ENCODE measurements at places on chromosomes 6 and 20.
A peak's percentile ranks its signal among the peaks of the same experiment; 100 is the strongest.

DNA sequence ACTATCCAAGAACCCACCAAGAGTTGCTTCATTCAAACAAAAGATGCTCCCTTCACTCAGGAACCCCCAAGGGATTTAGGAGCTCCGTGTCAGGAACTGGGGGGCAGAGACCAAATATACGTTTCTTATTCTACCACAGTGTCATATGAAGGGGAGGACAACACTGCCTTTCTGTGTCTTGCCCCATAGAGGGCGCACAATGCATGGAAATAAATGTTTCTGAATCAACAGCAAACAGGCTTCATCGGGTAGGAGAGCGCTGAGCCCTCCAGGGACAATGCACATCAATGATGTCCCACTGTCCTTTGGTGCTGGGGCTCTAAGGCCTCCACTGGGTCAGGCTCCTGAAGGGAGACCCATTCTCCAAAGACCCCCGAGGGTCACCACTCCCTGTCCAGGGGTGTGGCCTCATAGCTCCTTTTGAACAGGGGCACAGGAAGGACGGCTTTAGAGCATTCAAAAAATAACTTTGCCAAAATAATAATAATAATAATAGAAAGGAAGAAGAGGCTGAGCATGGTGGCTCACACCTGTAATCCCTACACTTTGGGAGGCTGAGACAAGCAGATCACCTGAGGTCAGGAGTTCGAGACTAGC lies 31.1 kb downstream of the PLG start:
- DNase-seq = peak; percentile 82

GRCh38 chr6:21070620-21071019 lies 522.9 kb upstream of the SOX4 start:
- DNase-seq = no peak

- peak; percentile 35 for DNase-seq
Measured at GRCh38 chr20:46438156-46438750, 31.8 kb upstream of the ELMO2 start.

DNA sequence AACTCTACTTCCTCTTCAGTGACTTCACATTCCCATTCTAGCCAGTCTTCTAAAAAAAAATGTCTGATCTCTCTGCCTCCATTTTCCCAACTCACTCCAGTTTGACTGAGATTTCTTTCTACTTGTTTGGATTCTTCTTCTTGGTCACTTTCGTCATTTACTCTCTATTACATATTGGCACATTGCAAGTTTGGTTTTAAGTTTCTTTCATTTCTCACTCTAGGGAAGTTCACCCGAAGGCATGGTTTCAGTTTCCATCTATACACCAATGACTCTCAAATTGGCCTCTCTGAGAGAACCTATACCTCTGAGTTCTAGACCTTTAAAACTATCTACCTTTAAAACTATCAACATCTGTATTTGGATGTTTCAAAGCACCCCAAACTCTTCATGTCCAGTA lies 51.3 kb downstream of the CD109 start:
- peak; percentile 66 for DNase-seq

DNA sequence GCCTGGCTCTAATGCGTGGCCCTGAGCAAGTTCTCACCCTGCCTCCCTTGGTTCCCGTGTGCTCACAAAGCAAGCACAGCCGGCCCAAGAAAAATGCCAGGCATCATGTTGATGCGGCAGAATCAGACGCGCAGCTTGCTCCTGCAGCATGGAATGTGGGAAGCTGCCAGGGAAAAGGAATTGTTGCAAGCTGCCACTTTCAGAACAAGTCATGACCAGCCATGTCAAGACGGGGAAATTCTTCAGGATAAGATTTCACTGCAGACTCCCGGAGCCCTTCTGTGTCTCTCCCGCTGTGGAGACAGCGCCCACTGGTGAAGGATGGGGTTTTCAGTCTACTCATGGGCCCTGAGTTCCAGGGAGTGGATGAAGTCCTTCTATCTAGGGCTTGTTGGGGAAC lies 4.6 kb downstream of the DACT2 start:
- DNase-seq = no peak

- DNase-seq = no peak
Measured at GRCh38 chr20:6070829-6071695, 17.2 kb upstream of the LRRN4 start.

- DNase-seq = no peak
Measured at GRCh38 chr20:44068316-44069201, 118.4 kb downstream of the JPH2 start.

DNA sequence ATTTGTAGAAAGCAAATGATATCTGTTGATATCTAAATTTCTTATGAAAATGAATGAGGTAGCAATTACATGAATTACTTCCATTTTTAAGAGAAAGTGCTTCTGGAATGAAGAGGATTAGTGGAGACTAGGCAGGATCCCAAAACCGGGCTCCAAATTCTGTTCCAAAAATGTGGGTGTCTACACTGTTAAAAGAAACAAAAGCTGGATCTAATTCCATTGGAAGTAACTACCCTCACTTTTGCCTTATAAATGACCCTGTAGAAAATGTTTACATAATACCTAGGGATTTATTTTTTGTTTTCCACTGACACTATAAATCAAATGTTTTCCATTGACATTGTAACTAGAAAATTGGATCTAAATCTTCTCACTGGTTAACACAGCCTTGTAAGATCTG lies 454.9 kb upstream of the JARID2 start:
- DNase-seq = no peak

DNA sequence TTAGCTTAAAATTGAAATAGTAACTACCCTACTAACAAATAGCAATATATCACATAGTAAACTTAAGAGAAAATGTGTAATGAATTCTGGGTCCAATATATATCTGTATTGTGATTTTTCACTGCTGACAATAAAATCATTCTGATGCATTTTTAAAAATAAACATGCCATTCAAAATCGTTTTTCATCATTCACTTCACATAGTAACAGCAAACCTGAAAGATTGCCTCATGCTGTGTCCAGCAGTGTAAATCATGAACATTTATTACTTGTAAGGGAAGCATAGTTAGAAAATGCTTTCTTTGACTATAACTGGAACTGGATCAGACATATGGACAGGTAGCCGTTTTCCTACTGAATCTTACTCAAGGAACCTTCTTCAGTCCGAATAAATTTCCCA lies 446.1 kb downstream of the UTRN start:
- DNase-seq = no peak

GRCh38 chr6:3665608-3666007 lies 85.9 kb downstream of the PXDC1 start:
- DNase-seq = no peak

DNA sequence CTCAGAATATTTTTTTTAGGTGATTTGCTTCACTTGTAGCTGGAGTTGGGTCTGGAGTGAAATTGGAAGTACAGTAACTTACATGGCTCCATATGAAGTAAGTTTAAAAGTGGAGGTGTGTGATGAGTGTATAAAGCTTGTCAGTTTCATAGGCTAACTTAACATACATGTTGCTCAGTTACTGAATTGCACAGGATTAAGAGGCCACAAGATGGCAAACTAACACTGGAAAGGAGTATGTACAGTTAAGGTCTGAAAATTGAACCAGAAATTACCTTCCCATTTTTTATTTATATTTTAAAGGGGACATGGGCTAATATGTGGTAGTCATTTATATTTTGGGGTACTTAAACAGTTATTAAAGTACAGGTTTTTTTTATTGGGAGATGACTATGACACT lies 45.3 kb upstream of the SMIM8 start:
- peak; percentile 31 for DNase-seq

GRCh38 chr6:67458265-67458664 lies 1176.8 kb upstream of the ADGRB3 start:
- no peak for DNase-seq

Measured in GM12865 (cell line).